Epithelial cell of prostate (primary cell): ENCODE measurements at places on chromosomes 7 and 10.

DNA sequence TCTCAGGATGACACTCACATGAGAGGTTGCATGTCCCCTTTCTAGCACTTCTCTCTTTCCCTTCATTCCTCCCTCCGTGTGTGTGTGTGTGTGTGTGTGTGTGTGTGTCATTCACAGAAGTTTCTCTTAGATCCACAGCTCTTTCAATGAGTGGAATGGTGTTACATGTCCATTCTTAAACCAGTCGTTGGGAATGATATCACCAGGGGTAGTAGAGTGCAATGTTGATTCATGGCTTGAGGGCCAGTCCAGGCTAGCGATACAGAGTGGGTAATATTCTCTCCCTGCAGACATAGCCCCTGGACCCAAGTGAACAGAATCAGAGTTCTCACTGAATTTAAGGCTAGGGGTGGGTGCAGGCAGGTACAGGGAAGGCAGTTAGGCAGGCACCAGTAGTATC, 187.8 kb downstream of the SDK1 start:
- DNase-seq, result no peak

- no peak for DNase-seq
These were observed 1078.4 kb downstream of the KCNMA1 start for GRCh38 chr10:76558996-76559891.

DNA sequence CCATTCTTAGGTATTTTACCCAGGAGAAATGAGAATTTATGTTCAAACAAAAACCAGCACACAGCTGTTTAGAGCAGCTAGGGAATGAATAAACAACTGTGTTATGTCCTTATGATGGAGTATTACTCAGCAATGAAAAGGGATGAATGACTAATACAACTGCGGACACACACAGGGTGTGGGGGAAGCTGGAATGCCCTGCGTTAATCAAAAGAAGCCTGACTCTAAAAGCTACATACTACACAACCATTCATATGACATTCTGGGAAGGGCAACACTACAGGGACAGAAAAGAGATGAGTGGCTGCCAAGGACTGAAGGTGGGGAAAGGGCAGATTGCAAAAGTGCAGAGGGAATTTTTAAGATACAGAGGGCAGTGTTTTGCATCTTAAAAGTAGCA, 64.0 kb downstream of the DLG5 start:
- no peak for DNase-seq

- no peak for DNase-seq
These were observed 374.6 kb downstream of the DPP6 start for GRCh38 chr7:154426778-154427177.

- DNase-seq, result no peak
These were observed 41.4 kb downstream of the PWWP2B start for GRCh38 chr10:132438091-132439024.

DNA sequence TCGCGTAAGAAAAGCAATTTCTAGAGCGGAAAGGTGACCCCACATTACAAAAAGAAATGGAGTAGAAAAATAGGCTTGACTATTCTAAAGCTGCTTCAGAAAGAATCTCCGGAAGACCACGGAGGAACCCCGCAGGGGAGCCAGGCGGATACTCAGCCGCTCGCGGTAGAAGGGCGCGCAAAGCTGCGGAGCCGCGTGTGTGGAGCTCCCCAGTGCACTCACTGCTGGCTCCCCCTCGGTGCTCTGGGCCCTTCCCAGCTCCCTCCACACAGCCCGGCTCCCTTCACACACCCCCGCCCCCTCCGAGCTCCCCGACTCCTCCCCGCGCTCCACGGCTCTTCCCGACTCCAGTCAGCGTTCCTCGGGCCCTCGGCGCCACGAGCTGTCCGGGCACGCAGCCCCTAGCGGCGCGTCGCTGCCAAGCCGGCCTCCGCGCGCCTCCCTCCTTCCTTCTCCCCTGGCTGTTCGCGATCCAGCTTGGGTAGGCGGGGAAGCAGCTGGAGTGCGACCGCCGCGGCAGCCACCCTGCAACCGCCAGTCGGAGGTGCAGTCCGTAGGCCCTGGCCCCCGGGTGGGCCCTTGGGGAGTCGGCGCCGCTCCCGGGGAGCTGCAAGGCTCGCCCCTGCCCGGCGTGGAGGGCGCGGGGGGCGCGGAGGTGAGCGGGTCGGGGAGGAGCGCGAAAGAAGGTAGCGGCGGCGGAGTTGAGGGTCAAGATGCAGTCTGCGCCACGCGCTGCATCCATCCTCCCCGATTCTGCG, at the start of gene STEAP2:
Gene STEAP2 (plus strand): TSS at position 350 of the 758 bp plus-strand sequence. CDS start 13,343 bp downstream, outside the sequence.
- peak; percentile 31 for DNase-seq
